ENCODE measurements at places on chromosomes 4 and X.

GRCh38 chrX:149185087-149185486 is 320.0 kb downstream of the IDS start:
- no peak for DNase-seq

DNA sequence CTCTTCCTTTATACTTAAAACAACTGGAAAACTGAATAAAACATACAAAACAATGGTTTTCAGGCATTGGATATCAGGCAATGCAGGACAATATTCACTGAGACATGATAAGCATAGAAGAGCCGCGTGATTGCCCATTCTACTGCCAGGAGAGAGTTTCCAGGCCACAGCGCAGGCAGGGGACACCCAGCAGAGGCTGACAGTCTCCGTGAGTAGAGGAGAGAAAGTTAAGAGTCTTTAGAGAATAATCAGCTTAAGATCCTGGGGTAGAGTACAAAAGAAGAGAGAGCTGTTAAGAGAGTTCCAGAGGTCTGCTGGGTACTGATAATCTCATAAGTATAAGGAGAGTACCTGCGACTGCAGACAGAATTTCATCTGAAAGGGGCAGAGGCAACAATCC is 18.4 kb upstream of the FRAS1 start:
- DNase-seq, result no peak

GRCh38 chr4:8108261-8108660 is 50.4 kb downstream of the ABLIM2 start:
- no peak for DNase-seq

DNA sequence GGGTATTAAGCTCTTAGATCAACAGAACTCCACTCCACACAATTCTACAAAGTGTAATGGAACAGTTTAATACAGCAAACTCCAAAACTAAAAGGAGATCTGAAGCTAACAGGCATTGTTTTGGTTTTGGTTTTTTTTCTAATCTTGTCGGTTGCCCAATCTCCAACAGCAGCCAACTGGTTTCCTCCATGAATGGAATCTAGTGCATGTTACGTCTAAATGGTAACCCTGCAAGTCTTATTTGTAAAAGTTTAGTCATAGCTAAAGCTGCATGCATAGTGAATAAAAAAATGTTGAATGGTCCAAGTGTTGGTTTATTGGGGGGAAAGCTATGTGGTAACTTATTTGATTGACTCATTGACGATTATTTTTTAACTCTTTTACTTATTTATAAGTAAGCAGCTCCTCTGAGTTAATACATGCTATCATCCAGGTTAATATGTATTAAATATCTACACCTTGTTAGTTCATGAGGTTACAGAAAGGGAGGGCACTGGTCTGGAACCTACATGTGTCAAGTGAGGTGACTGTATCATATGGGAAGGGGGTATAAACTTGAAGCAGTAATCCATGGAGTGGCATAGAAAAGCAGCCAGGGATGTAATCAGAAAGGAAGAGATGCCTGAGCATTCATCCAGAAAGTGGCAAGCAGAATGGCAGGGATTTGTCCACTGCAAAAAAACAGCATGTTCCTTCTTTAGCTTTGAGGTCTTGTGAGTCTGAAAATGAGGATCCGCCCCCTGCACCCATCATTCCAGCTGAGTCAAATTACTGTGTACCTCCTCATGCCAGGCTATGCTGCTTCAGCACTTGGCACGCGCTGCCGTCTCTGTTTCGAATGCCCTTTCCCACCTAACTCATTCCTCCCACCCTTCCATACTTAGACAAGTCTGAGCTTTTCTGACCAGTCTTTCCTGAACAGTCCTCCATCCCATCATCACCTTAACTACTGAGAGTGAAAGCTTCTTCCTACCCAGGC is 81.7 kb downstream of the PDGFC start:
- DNase-seq, result no peak

- no peak for DNase-seq
These were observed 142.1 kb downstream of the APBB2 start for GRCh38 chr4:41072021-41072777.

DNA sequence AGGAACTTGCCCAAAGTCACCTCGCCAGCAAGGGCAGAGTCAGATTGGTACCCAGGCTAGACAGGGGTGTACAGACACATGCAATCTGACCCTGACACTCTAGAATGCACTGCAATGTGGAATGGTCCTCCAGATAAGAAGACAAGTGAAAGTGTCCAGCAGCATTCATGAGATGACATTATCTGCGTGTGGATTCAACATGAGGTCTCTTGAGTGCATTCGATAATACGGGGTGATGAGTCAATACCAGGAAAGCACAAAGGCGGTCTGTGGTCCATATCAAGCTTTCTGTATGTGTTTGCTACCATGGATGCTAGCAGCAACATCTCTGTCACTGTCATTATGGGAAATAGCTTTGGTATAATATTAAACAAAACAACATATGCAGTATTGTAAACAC is 6.8 kb upstream of the XAGE3 start:
- no peak for DNase-seq

GRCh38 chrX:118189628-118190027 is 73.0 kb upstream of the KLHL13 start:
- DNase-seq, result no peak

GRCh38 chr4:1309261-1310010 is 19.7 kb downstream of the MAEA start:
- DNase-seq, result peak; percentile 24

GRCh38 chr4:113145519-113146291 is 96.3 kb downstream of the ANK2 start:
- DNase-seq, result no peak

GRCh38 chr4:62871078-62871477 is 1538.2 kb downstream of the TECRL start:
- no peak for DNase-seq

DNA sequence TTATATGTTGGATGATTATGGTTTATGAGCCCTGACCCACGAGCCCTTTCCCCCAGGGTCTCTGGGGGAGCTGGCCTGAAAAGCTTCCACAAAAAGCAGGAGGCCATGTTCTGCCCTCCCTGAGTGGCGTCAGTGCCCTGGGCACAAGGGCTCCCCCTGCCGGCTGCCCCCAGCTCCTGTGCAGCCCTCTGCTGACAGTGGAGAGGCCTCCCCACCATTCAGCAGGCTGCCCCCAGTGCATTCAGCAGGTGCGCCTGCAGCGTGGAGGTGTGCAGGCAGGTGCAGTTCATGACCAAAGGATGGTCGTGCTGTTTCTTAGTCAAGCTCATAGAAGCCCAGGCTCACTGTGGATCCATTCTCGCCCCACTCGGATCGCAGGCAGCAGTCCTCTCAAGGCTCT is 12.5 kb upstream of the S100P start:
- no peak for DNase-seq

GRCh38 chr4:107669068-107669467 is 51.0 kb downstream of the PAPSS1 start:
- DNase-seq, result no peak

- DNase-seq, result no peak
These were observed 71.6 kb downstream of the FAM114A1 start for GRCh38 chr4:38939165-38939564.

DNA sequence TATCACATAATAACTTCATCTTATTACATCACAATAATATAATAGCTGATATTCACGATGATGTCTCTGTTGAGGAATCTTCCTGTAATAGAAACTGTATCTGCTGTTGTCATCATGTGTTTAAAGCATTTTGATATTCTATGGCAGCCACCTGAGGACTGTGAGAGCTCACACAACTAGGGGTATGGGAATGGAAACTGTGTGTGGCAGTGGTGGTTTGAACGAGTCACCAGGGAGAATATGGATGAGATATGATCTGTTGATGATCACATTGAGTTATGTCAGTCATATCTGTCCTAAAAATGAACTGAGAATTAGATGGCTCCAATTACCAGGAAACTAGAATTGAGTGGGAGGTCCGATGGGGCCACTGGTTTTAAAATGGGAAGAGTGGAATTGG is 169.6 kb downstream of the MID1IP1 start:
- DNase-seq, result no peak

- DNase-seq, result no peak
These were observed 28.2 kb downstream of the ANKRD50 start for GRCh38 chr4:124684301-124684700.

GRCh38 chrX:131045726-131046125 is 12.4 kb upstream of the ARHGAP36 start:
- no peak for DNase-seq

GRCh38 chr4:3399277-3400194 is 42.2 kb upstream of the HGFAC start:
- no peak for DNase-seq

GRCh38 chrX:101417981-101418841 is 10.2 kb downstream of the HNRNPH2 start:
- no peak for DNase-seq

- DNase-seq, result no peak
These were observed at the start of gene NR0B1 for GRCh38 chrX:30309139-30309571. Gene NR0B1, minus strand, starts transcription at chrX:30309390. Its CDS starts 27 bp downstream, at chrX:30309363.

All from stimulated activated CD8-positive, alpha-beta memory T cell treated with anti-CD3 and anti-CD28 coated beads, Interleukin-15, amount 100 ng/mL, for 4 hours (primary cell).